GM13977 (cell line): ENCODE measurements at places on chromosomes 2 and 18.
A peak's percentile ranks its signal among the peaks of the same experiment; 100 is the strongest.

GRCh38 chr2:224865016-224865415 is 148.9 kb upstream of the CCDC195 start:
- DNase-seq = no peak

GRCh38 chr2:98465456-98466226 is 21.0 kb downstream of the INPP4A start:
- DNase-seq = no peak

DNA sequence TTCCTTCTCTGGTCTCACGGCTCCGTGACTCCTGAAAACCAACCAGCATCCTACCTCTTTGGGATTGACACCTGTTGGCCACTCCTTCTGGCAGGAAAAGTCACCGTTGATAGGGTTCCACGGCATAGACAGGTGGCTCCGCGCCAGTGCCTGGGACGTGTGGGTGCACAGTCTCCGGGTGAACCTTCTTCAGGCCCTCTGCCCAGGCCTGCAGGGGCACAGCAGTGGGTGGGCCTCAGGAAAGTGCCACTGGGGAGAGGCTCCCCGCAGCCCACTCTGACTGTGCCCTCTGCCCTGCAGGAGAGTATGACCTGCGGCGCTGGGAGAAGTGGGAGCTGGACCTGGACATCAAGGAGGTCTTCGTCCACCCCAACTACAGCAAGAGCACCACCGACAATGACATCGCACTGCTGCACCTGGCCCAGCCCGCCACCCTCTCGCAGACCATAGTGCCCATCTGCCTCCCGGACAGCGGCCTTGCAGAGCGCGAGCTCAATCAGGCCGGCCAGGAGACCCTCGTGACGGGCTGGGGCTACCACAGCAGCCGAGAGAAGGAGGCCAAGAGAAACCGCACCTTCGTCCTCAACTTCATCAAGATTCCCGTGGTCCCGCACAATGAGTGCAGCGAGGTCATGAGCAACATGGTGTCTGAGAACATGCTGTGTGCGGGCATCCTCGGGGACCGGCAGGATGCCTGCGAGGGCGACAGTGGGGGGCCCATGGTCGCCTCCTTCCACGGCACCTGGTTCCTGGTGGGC is 10.0 kb downstream of the PROC start:
- DNase-seq = no peak

GRCh38 chr2:190343536-190344275 is at the start of gene INPP1:
Gene INPP1, plus strand, starts transcription at chr2:190343589. Its CDS starts 16,514 bp downstream, at chr2:190360103.
- DNase-seq = peak; percentile 77

- no peak for DNase-seq
These were observed 87.9 kb downstream of the TRABD2A start for GRCh38 chr2:84792856-84793522.

- no peak for DNase-seq
These were observed 585.6 kb upstream of the DSEL start for GRCh38 chr18:68102117-68102516.

- no peak for DNase-seq
These were observed 57.7 kb downstream of the HAUS1 start for GRCh38 chr18:46161703-46162396.

DNA sequence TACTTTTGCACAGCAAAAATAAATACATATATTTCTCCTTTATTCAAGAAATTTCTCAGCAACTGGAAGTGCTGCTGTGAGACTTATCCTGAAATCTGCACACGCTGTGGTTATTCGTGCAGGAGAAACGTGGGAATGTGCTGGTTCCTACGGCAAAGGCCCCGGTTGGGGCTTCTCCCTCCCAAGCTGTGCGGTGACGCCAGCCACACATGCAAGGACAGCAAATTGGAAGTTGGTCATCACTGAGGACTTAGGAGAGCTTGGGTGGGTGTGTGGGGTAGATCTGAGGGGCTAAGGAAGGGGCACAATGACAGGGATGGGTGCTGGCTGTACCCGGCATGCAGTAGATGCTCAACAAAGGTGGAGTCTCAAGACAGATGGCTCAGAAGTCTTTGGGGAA is 16.5 kb upstream of the MTCL1 start:
- DNase-seq = no peak

DNA sequence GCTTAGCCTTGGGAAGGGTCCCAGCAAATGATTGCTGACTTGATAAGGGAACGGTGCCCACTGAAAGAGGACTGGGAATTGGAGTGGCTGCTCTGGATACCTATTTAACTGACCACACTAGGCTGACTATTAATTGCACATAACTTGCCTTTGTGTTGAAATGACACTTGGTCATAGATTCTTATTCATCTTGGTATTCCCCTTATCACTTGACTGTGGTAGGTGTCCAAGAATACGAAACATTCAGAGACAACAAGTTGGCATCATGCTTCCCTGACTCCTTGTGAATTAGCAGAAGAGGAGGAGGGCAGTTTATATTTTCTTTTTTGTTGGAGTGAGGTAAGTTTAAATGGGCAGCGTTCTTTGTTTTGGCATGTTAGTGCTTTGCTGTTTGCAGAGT is 13.4 kb downstream of the FMNL2 start:
- no peak for DNase-seq

- peak; percentile 20 for DNase-seq
These were observed 525.4 kb downstream of the KCNJ3 start for GRCh38 chr2:155223781-155224406.

DNA sequence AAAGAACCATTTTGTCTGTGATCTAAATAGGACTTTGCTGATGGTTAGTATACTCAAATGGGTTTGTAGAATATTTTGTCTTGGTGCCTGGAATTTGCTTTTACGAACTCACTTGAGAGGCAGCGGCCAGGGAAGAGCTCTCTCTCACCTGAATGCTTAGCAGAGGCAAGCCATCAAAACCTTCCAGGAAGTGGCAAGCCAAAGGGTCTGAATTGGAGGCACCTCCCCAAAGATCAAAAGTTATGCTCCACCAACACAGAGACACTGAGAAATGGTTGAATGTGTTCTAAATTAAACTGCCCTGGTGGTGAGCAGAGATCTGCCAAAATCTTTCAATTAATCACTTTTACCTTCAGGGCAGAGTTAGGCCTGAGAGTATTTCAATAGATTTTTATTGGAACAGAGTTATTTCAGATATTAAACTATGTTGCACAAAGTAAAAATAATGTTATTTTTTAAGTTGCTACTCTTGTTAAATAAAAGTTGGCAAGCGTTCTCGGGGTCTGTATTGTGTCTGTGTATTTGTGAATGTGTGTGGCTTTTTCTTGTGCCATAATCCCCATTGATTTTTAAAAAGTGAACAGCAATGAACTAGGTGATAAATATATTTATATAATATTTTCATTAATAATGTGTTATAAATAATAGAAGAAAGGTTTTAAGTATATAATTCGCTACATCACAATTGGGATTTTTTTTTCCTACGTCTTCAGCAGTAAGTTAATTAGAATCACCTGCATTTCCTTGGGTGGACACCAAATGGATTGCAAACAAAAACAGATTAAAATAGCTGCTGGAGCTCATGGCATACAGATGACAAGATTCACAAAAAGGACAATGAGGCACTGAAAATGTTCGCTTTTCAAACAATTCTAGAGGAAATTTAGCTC is 416.1 kb downstream of the ARHGAP15 start:
- no peak for DNase-seq

GRCh38 chr18:24420551-24420950 is 5.9 kb upstream of the IMPACT start:
- no peak for DNase-seq

- no peak for DNase-seq
These were observed 428.6 kb downstream of the ERBB4 start for GRCh38 chr2:212109792-212110680.

- no peak for DNase-seq
These were observed 47.0 kb upstream of the GBX2 start for GRCh38 chr2:236215196-236215595.

- peak; percentile 32 for DNase-seq
These were observed 102.1 kb downstream of the ATAD2B start for GRCh38 chr2:23824777-23825212.

DNA sequence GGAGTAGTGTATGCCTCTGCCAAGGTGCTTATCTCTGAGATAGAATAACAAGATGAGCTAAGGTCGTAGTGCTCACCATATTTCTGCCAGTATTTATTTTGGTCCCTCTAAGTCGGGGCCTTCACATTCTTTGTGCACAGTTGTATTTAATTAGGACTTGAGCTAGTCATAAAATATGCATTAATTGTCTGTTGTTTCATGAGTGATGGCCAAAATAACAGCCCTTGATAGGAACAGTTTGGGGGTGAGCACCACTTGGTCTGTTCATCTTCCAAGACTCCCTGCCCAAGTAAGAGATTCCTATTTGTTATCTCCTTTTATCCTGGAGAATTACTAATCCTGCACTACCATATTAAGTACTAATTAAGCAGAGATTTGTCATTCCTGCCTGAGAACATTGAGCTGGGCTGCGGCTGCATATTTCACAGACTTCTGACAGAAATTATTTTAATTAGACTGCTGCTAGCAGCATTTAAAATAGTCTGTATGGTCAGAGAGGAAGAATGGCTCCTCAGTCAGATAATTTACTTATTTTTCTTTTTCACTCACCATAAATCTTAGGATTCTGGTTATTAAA is 435.1 kb downstream of the MTX2 start:
- no peak for DNase-seq

DNA sequence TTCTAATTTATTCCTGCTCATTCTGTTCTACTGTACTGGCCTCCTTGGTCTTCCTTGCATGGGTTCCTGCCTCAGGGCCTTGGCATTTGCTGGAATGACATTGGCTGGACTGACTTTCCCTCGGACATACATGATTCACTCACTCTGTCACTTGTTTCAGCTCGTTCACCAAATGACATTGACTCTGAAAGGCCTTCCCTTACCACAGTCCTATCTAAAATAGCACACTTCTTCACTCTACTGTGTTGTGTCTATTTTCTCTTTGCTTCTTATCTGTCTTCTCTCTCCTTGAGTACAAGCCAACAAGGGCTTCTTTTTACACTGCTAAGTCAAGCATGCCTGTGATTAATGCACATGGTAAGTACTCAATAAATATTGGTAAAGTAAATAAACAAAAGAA is 65.6 kb downstream of the SCG2 start:
- no peak for DNase-seq

GRCh38 chr2:40374543-40375240 is 77.2 kb downstream of the SLC8A1 start:
- no peak for DNase-seq

DNA sequence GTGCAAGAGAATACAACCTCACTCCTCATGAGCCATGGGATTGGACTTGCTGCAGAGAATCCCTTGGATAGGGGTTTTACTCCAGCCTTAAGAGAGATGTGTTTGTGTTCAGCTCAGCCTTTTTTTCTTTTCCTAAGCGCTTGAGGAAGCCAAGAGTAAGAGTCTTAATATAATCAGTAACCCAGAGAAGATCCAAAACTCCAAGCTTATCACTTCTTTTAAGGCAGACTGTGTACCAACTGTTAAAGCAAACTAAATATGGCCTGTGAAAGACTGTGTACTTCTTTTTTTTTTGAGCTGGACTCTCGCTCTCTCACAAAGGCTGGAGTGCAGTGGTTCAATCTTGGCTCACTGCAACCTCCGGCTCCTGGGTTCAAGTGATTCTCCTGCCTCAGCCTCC is 30.4 kb downstream of the MSGN1 start:
- no peak for DNase-seq

GRCh38 chr2:158681816-158682215 is 113.3 kb upstream of the DAPL1 start:
- DNase-seq = no peak

DNA sequence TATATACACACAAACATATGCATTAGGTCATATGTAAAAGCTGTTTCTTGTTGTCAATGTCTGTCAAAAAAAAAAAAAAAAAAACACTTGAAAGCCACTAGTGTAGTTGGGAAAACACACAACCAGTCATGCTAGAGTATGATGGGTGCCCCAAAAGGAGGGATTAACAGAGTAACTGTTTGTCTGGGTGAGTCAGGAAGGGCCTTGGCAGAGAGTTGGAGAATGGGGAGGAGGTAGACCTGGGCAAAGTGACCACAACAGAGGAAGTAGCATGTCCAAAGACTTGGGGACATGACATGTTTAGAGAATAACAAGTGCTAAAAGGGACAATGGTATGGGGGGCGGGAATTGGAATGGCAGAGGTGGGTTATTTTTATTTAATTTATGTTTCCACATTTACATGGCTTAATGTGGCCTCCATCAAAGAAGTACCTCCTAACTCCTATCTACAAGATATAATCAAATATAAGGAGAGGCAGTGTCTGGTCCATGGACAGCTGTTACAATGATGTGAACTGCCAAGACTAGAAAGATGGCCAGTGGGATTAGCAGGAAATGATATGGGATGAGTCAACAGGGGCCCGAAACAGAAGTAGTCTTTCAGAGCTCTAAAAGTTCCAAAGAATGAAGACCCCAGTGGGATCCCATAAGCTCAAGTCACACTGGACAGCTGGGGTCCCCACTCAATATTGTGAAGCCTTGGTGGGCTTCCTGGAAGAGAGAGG is 99.9 kb upstream of the ZFP36L2 start:
- DNase-seq = no peak

GRCh38 chr2:11752906-11753305 is 6.5 kb downstream of the LPIN1 start:
- DNase-seq = no peak

DNA sequence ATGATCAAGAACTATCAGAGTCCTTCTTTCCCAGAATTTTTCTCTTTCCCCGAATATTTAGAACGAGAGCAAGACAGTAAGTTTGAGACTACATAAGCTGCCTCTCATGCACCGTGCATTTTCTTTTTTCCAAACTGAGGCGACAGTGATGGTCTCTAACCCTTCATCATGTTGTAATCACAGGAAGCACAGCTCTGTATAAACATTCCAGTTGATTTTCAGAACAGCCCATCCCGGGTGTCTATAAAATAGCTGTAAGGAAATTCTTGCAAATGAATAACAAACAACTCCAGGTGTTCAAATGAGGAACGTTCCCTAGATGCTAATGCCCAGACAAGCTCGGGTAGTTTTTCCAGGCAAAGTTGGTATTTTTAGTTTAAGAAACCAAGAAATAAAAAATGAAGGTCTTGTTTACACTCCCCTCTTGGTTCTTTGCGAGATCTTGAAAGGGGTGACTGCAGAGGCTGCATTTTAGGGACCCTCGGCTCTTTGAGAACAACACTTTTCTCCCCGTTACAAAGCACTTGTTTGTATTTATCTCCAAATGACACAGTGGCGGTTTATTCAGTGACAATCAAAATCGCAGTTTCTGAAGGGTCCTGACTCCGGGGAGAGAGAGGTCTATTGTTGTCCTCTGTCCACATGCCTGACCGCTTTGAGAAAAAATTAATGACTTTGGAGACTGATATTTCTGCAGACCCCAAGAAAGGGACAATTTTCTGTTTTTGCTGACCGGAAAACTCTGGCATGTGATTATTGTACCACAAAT is 101.1 kb upstream of the NCK2 start:
- no peak for DNase-seq

DNA sequence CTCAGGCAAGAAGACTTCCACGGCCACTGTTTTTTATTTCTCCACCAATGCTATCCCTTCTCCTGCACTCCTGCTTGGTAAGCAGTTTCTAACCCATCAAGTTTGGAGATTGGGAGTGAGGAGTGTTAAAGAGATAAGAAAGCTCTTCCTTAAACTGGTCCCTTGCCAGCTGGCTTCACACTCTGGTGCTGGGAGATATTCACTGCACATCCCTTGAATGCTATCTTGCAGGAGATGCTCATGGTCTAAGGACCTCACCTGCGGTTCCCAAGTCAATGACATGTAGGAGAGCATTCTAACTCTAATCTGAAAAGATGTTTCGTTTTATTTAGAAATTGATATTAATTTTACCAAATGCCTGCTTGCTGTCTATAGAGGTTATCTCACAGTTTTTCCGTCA is 28.2 kb upstream of the CYRIA start:
- DNase-seq = no peak
